ENCODE measurements at places on chromosomes 6 and 20.
A peak's percentile ranks its signal among the peaks of the same experiment; 100 is the strongest.

GRCh38 chr6:118288355-118289124, 259.6 kb upstream of the PLN start:
- H3K4me3 ChIP-seq = no peak overlapping the region
- peaks cover 6% of the 10 kb centered on the region for H3K4me1 ChIP-seq
- no peak for DNase-seq
- H3K36me3 ChIP-seq = no peaks in the 10 kb centered on the region

GRCh38 chr6:26592649-26593048, 4.1 kb upstream of the ABT1 start:
- no peaks in the 10 kb centered on the region for H3K36me3 ChIP-seq
- peaks cover 51% of the 10 kb centered on the region for H3K27me3 ChIP-seq
- no peak overlapping the region for H3K27ac ChIP-seq
- no peak overlapping the region for H3K4me3 ChIP-seq

DNA sequence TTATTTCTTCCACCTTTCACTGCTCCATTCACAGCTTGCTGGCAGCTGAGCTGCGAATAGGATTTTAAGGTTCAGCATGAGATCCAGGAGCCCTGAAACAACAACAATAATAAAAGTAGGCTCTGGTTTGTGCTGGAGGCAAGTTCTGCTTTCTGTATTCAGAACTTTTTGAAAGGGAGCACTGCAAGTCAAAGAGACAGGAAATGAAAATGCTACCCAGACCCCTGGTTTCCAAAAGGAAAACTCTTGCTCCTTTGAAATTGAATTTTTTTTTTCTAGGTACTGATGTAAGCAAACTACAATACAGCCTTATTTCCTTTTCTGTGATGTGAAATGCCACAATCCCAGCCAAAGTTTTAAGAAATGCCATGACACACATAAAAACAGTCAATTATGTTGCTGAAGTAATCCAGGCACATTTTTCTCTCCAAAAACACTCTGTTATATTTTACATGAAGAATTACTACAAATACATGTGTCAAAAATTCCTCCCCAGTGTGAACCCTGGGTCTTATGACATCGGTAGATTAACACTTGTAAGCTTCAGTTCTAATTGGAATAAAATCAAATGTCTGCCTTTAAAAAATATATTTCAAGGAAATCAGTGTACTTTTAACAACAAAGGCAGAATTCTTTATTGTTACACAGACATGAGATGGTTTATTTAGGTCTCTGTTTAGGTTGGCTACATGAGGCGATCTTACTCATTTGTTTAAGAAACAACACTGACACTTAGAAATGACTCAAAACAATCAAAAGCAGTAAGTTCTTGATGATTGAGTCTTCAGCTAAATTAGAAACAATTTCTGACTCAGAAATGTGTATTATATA, 656.7 kb downstream of the EPHA7 start:
- H3K27ac ChIP-seq = no peak overlapping the region
- H3K36me3 ChIP-seq = no peaks in the 10 kb centered on the region
- H3K4me1 ChIP-seq = no peaks in the 10 kb centered on the region
- no peak overlapping the region for H3K4me3 ChIP-seq
- DNase-seq = no peak

DNA sequence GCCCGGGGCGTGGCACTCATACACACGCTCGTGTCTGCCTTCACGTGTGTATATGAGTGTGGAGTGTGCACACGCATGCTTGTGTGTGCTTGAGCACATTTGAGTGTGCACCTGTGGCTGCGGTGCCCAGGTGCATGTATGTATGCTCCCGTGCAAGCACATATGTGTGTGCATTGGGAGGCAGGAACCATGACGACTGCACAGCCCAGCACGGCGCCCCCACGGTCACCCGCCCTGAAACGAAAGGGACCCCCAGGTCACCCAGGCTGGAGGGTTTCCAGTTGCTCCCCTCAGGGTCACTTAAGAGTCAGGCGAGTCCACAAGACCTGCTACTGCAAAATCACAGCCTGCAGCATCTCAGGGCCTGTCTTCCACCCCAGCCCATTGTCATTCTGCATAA, 94.7 kb downstream of the YTHDF1 start:
- H3K4me3 ChIP-seq = no peak overlapping the region
- peaks cover 9% of the 10 kb centered on the region for H3K27me3 ChIP-seq
- DNase-seq = peak; percentile 21
- no peaks in the 10 kb centered on the region for H3K36me3 ChIP-seq

DNA sequence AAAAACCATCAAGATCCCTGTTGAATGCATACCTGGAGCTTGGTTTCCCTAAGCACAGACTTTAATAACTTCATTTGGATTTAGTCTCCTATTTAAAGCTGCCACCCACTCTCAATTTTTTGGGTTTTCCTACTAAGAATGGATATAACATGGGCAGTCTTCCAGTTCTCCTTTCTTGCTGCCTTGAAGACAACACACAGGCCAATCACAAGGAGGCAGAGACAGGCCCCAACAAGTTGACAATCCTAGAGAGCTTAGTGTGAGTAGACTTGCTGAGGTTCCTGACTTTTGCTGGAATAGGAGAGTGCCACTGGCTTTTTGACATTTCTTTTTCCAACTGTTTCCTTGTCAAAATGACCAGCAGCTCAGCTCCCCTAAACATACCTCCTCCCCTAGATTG, 112.3 kb upstream of the ESR1 start:
- no peak for DNase-seq
- H3K27me3 ChIP-seq = no peaks in the 10 kb centered on the region
- no peak overlapping the region for H3K4me3 ChIP-seq
- H3K36me3 ChIP-seq = no peaks in the 10 kb centered on the region

- H3K36me3 ChIP-seq = no peaks in the 10 kb centered on the region
- H3K27me3 ChIP-seq = peaks cover 3% of the 10 kb centered on the region
- no peak overlapping the region for H3K27ac ChIP-seq
- DNase-seq = no peak
- H3K4me1 ChIP-seq = no peaks in the 10 kb centered on the region
- H3K4me3 ChIP-seq = no peak overlapping the region
These were observed 106.5 kb downstream of the DCDC2 start for GRCh38 chr6:24251339-24251738.

DNA sequence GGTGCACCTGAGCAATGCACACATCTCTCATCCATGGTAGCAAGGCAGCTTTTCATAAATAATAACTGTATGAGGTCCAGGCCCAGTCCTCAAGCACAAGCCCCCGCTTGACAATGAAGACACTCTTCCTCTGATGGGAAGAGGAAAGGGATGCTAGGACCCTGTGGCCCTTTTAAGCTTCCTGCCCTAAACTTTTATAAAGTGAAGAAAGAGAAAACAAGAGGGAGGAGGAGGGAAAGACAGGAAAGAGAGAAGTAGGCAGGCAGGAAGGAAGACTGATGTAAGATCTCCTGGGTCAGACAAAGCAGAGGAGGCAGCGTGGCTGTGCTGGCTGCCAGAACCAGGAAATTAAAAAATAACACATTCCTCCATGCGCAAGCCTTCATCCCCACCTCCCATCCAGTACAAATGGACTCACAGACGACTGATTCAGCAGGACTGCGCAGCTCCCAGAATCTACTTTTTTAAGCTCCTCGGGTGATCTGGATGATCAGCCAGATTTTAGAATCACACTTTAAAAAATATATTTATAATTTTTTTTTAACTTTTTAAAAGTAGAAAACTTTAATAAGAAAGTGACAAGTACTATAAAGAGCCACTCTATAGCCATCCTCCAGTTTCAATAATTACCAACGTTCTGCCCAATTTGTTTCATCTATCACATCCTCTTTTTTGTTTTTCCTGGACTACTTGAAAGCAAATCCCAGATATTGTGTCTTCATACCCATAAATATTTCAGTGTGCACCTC, 16.5 kb downstream of the TNFAIP3 start:
- H3K27ac ChIP-seq = peak overlapping the region; percentile 98
- peaks cover 37% of the 10 kb centered on the region for H3K36me3 ChIP-seq
- no peaks in the 10 kb centered on the region for H3K27me3 ChIP-seq
- no peak for DNase-seq

DNA sequence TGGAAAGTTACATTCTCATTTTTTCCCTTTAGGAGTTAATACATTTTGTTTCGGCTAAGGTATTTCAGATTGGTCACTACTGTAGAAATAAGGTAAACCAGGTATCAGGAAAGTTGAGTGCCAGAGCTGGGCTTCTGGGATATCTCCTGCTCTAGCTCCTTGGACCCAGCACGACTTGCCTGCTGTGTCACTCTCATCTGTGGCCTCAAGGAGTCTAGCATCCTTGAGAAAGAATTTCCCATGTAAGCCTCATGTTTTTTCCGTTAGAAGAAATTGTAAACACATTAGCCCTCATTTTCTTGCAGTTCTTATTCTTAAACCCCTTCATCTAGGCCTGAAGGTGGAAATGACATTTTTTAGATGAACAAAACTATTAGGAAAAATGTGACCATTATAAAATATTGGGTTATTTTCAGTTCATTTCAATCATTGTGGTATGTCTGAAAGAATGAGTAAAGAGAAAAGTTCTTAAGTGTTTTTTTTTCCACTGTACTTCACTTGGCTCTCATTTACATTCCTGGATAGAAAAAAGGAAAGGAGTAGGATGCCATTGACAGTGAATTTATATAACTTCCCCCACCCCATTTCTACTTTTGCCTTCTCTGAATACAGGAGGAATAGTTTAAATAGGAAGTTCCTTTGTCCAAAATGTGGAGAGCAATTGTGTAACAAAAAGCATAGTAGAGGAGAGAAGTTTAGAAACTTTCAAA, 46.7 kb downstream of the CD2AP start:
- H3K36me3 ChIP-seq = peaks cover 28% of the 10 kb centered on the region
- no peak for DNase-seq
- H3K27ac ChIP-seq = no peak overlapping the region

GRCh38 chr6:36319436-36319762, 17.3 kb downstream of the BNIP5 start:
- DNase-seq = no peak
- peaks cover 21% of the 10 kb centered on the region for H3K27me3 ChIP-seq
- H3K4me3 ChIP-seq = no peak overlapping the region
- H3K4me1 ChIP-seq = no peaks in the 10 kb centered on the region
- H3K27ac ChIP-seq = no peak overlapping the region

DNA sequence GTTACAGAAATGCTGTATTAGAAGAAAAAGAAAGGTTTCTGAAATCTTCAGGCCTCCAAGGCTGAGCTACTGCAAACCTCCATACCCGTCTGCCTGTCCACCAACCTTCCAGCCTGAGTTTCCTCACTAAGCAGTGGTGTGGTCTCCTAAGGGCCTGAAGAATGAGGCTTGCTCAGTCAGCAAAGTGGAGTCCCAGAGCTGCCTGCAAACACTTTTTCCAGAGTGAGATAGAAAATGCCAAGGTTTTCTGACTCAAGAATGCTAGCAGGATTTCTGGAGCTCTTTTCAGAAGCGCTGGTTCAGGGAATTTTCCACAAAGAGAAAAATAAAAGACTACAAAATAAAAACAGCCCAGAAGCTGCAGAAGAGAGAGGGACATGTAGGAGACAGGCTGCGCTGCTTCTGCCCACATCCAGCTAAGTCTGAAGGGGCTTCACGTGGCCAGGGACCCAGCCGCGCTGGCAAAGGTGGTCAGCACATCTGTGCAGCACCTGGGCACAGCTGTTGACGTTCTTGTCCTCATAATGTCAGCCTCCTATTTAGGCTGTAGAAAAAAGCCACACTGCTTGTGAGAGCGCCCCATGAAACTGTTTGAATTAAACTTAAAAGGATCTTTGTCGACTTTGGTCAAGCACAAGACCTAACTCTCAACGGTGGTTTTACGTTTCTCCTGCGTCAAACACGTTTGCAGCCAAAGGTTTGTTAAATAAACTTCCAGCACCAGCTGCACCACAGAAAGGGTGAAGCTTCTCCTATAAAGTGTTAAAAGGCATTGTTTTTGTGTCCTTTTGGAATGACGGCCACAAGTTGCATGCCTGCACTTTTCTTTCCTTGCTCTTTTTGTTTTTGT, 209.0 kb downstream of the THBS2 start:
- H3K36me3 ChIP-seq = no peaks in the 10 kb centered on the region
- no peaks in the 10 kb centered on the region for H3K4me1 ChIP-seq
- no peak for DNase-seq
- H3K27me3 ChIP-seq = no peaks in the 10 kb centered on the region
- H3K27ac ChIP-seq = no peak overlapping the region
- no peak overlapping the region for H3K4me3 ChIP-seq

DNA sequence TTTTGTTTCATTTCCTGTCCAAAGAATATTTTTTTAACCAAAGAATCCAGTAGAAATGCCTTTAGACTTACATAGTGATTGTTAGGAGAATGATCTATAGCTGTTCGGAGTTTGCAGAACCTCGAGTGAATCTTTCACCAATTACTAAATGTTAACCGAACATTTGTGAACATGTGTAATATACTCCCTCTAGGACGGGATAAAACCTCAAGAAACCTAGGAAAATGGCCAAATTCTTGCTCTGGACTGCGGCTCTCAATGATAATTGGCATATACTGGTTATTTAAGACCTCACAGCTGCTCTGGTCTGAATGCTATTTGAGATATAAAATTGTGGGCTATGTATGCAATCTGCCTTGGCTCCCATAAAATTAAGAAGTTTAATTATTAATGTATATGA, 137.1 kb downstream of the PACRG start:
- DNase-seq = no peak
- no peaks in the 10 kb centered on the region for H3K27me3 ChIP-seq
- no peaks in the 10 kb centered on the region for H3K4me1 ChIP-seq
- no peak overlapping the region for H3K27ac ChIP-seq
- no peaks in the 10 kb centered on the region for H3K36me3 ChIP-seq
- no peak overlapping the region for H3K4me3 ChIP-seq

DNA sequence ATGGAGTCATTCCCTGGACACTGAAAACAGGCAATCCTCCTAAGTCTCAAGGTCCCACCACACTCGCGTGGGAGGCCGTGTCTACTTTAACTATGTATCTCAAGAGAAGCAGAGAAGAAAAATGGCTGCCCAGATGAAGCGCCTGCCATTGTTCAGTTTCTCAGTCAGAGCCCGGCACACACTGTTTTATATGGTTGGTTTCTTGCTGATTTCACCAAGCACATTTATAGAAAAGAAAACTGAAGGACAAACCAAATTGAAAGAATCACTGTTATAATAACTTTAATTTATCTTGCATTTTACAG, 22.9 kb downstream of the EIF2S2 start:
- no peak for DNase-seq
- H3K4me3 ChIP-seq = no peak overlapping the region
- peaks cover 8% of the 10 kb centered on the region for H3K4me1 ChIP-seq
- no peak overlapping the region for H3K27ac ChIP-seq
- H3K36me3 ChIP-seq = peaks cover 36% of the 10 kb centered on the region

GRCh38 chr6:127518710-127519468, at the start of gene MTCL3:
Gene MTCL3, minus strand, starts transcription at chr6:127519335.
- H3K4me3 ChIP-seq = peak within 1 kb of the TSS; percentile 75
- peaks cover 40% of the 10 kb centered on the region for H3K27me3 ChIP-seq
- peaks cover 2% of the 10 kb centered on the region for H3K36me3 ChIP-seq

- no peaks in the 10 kb centered on the region for H3K36me3 ChIP-seq
- H3K4me1 ChIP-seq = no peaks in the 10 kb centered on the region
- no peak for DNase-seq
- no peak overlapping the region for H3K4me3 ChIP-seq
These were observed 38.8 kb upstream of the FOXA2 start for GRCh38 chr20:22623211-22623610.

- H3K36me3 ChIP-seq = no peaks in the 10 kb centered on the region
- H3K27ac ChIP-seq = no peak overlapping the region
- H3K4me3 ChIP-seq = no peak overlapping the region
- DNase-seq = no peak
These were observed 43.1 kb upstream of the SLC35B3 start for GRCh38 chr6:8478418-8478817.
